ENCODE measurements at places on chromosomes 2 and 18.
A peak's percentile ranks its signal among the peaks of the same experiment; 100 is the strongest.

DNA sequence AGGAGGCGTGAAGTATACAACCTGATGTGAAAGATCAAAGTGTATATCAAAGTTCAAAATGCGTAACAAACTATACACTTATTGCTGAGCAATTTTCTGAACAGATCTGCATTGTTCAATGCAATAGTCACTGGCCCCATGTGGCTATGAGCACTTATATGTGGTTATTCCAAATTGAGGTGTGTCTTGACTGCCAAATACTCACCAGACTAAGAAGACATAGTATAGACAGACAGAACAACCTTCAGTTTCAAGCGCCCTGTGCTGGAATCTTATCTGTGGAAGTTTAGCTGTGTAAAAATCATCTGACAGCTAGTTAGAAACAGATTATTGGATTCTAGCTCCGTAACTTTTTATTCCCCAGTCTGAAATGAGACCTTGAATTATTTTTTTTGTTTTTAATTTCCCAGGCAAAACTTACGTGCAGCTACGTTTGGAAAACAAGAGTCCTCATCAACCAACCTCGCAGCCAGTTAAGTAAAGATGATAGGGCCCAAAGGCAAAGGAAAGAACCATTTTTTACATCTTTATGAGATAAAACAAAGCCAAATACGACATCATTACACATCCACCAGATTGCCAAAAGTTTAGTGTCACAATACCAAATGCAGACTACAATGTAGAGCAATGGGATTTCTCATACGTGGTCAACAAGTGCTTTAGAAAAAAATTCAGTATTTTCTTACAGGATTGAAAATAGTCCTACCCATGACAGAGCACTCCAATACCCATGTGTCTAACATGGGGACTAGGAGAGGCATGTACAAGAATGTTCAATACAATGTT, 37.2 kb downstream of the MBOAT2 start:
- no peaks in the 10 kb centered on the region for H3K36me3 ChIP-seq
- H3K27ac ChIP-seq: no peak overlapping the region
- no peaks in the 10 kb centered on the region for H3K27me3 ChIP-seq
- H3K4me3 ChIP-seq: no peak overlapping the region
- no peak for ATAC-seq

DNA sequence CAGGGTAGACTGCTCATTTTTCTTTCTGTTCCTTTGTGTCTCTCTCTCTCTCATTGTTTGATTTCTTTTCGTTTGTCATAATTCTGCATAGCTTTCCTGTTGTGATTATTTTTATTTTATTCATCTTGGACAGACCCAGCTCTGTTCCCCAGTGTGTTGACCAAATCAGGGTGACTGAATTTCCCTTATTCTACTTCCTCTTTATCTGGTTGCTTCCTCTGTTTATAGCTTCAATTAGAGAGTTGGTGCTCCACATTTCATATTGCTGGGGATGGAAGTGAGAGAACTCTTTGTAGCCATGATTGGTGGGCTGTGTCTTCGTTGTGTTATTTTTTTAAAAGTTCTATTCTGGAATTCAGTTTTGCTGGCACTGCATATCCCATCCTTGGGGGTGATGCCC, 19.1 kb downstream of the PROKR1 start:
- H3K4me1 ChIP-seq: peaks cover 6% of the 10 kb centered on the region
- H3K27ac ChIP-seq: no peak overlapping the region
- H3K27me3 ChIP-seq: peaks cover 48% of the 10 kb centered on the region
- H3K4me3 ChIP-seq: no peak overlapping the region
- ATAC-seq: no peak
- H3K36me3 ChIP-seq: no peaks in the 10 kb centered on the region

DNA sequence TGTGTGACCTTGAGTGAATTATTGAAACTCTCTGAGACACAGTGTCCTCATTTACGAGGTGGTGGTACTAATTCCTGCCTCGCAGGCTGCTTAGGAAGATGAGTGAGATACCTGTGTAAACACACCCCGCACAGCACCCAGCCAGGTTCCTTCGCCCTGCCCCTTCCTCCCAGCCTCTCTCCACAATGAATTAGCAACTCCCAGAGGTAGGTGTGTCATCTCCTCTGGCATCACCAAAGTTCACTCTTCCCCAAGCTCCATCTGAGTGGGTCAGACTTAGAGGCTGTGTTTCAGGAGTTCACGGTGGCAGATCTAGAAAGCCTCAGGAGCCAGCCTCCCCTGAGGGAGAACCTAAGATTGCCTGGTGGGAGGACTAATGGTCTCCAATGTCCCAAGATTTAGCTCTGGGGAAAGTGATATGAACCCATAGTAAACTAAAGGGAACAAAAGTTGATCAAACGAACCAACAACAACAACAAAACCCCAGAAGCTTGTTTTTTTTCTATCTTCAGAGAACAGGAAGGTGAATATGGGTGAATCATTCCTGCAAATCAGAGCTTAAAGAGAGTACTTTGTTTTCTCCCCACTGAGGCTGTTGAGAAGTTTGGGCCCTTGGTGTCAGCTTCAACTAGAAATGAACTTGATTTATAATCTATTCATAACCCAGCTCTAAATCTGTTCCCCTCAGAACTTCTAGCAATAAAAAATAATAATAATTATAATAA, 44.4 kb upstream of the NRP2 start:
- no peaks in the 10 kb centered on the region for H3K36me3 ChIP-seq
- H3K27me3 ChIP-seq: peaks cover 9% of the 10 kb centered on the region
- ATAC-seq: peak; percentile 55
- H3K27ac ChIP-seq: peak overlapping the region; percentile 20
- H3K4me3 ChIP-seq: no peak overlapping the region

- H3K36me3 ChIP-seq: no peaks in the 10 kb centered on the region
- H3K27ac ChIP-seq: no peak overlapping the region
- peaks cover 7% of the 10 kb centered on the region for H3K27me3 ChIP-seq
- no peak for ATAC-seq
- H3K4me1 ChIP-seq: no peaks in the 10 kb centered on the region
- no peak overlapping the region for H3K4me3 ChIP-seq
Measured at GRCh38 chr2:7835693-7836680, 845.9 kb upstream of the ID2 start.

- H3K4me1 ChIP-seq: no peaks in the 10 kb centered on the region
- H3K4me3 ChIP-seq: no peak overlapping the region
- no peak overlapping the region for H3K27ac ChIP-seq
- ATAC-seq: no peak
- H3K27me3 ChIP-seq: peaks cover 44% of the 10 kb centered on the region
Measured at GRCh38 chr2:127011231-127011661, 95.7 kb downstream of the BIN1 start.

DNA sequence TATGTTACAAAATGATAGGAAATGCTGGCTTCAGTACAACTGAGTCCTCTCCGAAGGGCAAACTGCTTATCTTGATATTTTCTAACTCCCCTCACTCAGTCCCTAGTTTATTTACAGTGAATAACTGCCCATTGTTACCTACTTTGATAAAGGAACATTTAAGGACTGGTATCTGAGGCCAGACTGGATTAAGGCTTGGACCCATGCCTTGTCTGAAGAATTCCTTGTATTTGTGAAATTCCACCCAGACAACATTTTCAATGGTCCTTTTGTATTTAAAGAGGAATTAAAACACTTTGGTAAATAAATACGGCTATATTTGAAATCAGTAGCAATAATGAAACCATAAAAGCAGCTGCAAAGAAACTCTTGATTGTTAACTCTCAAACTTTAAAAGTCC, 58.3 kb downstream of the PELI1 start:
- peaks cover 6% of the 10 kb centered on the region for H3K27me3 ChIP-seq
- H3K4me3 ChIP-seq: no peak overlapping the region
- peaks cover 4% of the 10 kb centered on the region for H3K4me1 ChIP-seq
- no peak for ATAC-seq

GRCh38 chr2:38600921-38601455, 1.7 kb downstream of the HNRNPLL start:
- peaks cover 23% of the 10 kb centered on the region for H3K4me1 ChIP-seq
- H3K36me3 ChIP-seq: peaks cover 70% of the 10 kb centered on the region
- H3K4me3 ChIP-seq: peak overlapping the region; percentile 84
- no peak for ATAC-seq
- H3K27ac ChIP-seq: peak overlapping the region; percentile 94

DNA sequence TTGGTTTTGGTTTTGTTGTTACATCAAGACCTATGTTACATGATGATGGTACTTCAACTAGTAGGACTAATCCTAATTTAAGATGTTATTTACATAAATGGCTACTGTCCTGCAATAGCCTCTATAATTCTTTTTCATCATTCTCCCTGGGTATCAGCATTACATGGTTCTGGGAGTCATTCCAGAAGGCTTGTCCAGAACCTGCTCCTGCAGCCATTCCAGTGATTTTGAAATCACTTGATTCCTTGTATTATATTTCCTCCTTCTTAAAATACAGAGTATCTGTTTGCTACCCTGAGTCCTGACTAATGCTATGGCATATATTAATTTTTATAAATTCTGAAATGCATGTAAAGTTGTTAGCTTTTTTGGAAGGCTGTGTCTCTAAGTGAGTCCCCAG, 400.5 kb upstream of the MEIS1 start:
- peaks cover 1% of the 10 kb centered on the region for H3K27me3 ChIP-seq
- no peak for ATAC-seq
- no peaks in the 10 kb centered on the region for H3K36me3 ChIP-seq

DNA sequence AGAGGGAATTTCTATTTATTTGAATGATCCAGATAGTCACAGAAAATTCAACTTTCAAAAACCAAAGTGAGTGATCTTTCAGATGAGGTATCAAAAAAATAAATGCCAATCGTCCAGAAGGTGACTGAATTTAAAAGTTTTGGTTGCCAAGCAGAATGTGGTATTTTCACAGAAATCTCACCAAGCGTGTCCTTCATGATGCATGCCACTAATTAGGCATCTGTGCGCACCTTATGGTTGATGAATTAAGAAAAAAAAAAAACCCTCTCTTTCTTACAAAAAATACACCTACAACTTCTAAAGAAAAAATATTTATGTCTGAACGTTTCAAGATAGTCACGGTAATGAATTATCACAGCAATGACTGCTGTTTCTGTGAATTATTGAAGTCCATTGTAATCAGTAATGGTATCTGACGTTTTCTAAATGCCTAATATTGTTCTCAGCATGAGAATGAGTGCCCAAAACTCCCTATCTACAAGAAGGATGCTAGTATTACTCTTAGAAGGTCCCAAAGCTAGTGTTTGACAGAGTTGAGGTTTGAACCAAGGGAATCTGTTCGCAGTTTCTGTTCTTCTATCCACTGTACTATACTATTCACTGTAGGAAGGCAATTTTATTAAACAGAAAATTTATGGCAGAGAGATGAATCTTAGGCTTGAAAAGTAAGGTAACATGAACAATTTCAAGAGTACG, 219.6 kb upstream of the NETO1 start:
- H3K27me3 ChIP-seq: no peaks in the 10 kb centered on the region
- H3K36me3 ChIP-seq: no peaks in the 10 kb centered on the region
- H3K4me1 ChIP-seq: no peaks in the 10 kb centered on the region
- ATAC-seq: no peak
- no peak overlapping the region for H3K27ac ChIP-seq

- peaks cover 4% of the 10 kb centered on the region for H3K4me1 ChIP-seq
- no peak overlapping the region for H3K27ac ChIP-seq
- peaks cover 6% of the 10 kb centered on the region for H3K27me3 ChIP-seq
- H3K4me3 ChIP-seq: no peak overlapping the region
- H3K36me3 ChIP-seq: no peaks in the 10 kb centered on the region
Measured at GRCh38 chr2:98388081-98388480, 41.8 kb downstream of the CNGA3 start.

DNA sequence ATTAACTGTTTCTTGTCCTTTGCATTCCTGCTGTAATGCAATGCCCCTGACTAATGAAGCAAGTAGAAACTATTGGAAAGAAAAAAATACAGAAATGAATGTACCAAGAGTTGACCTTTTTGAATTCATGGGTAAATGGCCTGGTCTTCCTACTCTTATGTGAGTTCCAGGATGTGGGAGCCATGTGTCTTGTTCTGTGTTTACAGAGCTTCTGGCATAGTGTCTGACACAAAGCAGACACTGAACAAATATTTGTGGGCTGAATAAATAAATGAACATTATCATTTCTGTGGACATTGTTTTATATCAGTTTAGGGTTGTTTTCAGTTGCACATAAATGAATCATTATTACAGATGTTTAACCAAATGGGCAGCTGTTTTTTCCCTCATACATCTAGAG, 155.5 kb downstream of the CD8B2 start:
- no peak overlapping the region for H3K4me3 ChIP-seq
- no peak overlapping the region for H3K27ac ChIP-seq
- H3K4me1 ChIP-seq: no peaks in the 10 kb centered on the region
- no peak for ATAC-seq
- peaks cover 7% of the 10 kb centered on the region for H3K27me3 ChIP-seq

GRCh38 chr2:150624001-150624401, 136.5 kb upstream of the RND3 start:
- H3K36me3 ChIP-seq: no peaks in the 10 kb centered on the region
- H3K4me3 ChIP-seq: no peak overlapping the region
- no peak for ATAC-seq
- H3K27ac ChIP-seq: no peak overlapping the region
- no peaks in the 10 kb centered on the region for H3K4me1 ChIP-seq

DNA sequence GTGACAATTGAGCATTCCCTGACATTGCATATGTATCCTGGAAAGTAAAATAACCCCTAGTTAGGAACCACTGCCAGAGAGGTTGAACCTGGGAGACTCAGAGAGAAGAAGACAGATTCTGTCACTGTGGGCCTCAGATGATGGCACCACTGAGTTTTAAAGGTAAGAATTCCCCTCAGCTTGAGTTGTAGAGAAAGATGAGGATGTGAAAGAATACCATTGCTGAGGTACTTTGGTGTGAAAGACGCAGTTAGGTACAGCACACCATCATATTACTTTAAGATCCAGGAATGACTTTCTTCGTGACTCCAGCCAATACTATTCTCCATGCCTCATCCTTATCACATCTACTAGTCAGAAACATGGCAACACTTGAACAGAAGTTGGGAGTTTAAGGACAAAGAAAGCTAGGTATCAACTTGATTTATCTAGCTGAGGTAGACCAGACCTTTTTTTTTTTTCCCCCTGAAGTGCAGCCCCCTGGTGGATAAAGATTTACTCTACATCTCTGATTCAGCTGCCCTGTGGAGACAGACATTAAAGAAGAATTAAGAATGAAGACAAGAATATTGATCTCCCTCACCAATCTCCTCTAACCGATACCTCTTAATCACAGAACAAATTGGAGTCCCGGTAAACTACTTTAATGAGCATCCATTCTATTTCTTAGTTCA, 630.5 kb upstream of the FANCL start:
- no peak overlapping the region for H3K27ac ChIP-seq
- H3K4me1 ChIP-seq: no peaks in the 10 kb centered on the region
- H3K36me3 ChIP-seq: no peaks in the 10 kb centered on the region
- ATAC-seq: no peak
- H3K27me3 ChIP-seq: no peaks in the 10 kb centered on the region

DNA sequence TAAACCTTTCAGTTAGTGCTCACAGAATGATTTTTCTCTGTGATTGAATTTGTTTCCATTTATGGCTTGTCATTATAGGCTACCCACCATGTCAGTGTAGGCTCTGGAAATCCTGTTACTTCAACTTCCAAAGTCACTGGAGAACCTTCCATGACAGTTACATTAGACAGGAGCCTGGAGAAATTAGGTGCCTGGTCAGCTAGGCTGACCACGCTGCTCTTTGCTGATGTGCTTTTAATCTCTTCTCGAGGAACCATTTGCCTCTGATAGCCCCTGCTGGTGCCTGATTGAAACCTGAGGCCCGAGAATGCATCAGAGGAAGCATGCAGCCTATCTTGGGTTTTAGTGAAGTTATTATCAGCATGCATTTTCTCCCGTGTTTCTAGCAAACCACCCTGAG, 29.6 kb upstream of the TTN start:
- H3K4me1 ChIP-seq: no peaks in the 10 kb centered on the region
- H3K4me3 ChIP-seq: no peak overlapping the region
- no peaks in the 10 kb centered on the region for H3K36me3 ChIP-seq
- ATAC-seq: no peak
